Stimulated activated CD4-positive, alpha-beta T cell treated with anti-CD3 and anti-CD28 coated beads, Interleukin-1b, Interleukin-23, amount 100 ng/mL, for 1 hour (primary cell): ENCODE measurements at places on chromosomes 4 and X.

DNA sequence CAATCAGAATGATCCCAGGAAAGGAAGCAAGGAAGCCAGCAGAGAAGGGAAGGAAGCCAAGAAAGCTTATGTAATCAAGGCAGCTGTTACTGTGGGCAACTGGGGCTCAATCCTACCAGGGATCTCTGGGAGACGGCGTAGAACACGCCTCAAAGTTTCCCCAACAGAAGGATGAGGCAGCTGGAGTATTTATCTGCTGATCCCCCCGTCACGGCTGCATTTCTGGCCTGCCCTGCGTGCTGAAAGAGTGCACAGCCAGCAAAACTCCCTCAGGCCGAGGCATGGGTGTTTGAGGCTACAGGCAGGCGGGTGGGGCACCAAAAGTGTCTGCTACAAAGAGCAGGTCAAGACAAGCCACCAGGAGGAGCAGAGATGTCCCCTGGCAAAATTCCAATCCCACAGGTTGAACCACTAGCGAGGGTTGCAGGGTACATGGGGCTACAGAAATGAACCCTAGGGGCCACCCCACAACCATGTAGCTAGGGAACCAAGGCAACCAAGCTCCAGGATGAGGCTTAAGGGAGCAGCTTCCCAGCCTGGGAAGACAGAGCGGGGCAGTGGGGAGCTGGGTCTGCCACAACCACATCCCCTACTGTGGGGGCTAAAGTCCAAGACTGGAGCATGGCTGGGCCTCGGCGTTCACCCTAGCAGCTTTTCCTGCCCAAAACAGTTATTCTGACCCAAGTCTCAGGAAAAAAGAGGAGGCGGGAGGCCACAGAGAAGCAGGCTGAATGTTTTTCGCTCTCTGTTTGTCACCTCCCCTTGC is 113.4 kb downstream of the BCOR start:
- no peak for DNase-seq

GRCh38 chrX:71543316-71543715 is 10.4 kb downstream of the OGT start:
- DNase-seq, result no peak

- DNase-seq, result no peak
Measured at GRCh38 chr4:10715696-10716095, 31.1 kb upstream of the CLNK start.

DNA sequence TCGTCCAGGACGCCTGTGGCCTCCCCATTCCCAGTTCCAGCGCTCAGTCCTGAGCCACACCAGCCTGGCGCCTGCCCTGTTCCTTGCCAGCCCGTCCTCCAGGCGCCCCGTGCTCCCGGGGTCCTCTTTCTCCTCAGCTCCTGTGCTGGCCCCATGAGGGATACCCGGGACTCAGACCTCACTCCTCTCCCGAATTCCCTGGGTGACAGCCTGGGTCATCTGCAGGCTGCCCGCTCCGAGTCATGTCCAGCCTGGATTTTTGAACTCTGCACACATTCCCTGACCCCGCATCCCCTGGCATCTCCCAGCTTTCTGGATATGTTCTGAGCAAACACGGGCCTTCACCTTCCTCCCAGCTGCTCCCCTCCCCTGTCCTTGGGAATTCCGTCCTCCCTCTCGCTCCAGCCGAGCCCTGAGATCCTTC is 14.9 kb upstream of the ADD1 start:
- no peak for DNase-seq
